Left ventricle myocardium superior (tissue), 1 donor: ENCODE measurements at places on chromosomes 1 and 21.

- DNase-seq: no peak
These were observed 157.3 kb downstream of the SLC30A10 start for GRCh38 chr1:219771080-219771479.

- DNase-seq: no peak
These were observed 675.0 kb downstream of the USP25 start for GRCh38 chr21:16404776-16405175.

DNA sequence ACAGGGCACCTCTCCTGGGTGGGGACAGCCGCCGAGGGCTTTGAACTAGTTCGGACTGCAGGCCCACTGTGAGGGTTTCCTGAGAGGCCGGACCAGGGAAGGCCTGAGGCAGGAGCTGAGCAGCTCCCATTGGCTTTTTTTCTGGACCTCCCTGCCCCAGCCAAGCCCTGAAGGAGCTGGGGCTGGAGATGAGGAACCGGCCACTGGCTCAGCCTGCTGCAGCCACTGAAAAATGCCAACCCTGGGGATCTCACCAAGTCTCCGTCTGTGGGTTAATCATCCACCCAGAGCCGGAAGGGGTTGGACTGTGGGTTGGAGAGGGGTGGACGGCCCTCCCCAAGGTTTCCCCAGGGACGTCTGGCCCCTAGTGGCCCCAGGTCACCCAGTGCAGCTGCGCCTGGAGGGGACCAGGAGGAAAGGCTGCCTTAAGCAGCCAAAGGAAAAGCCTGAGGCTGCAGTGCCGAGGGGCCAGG lies 2.5 kb downstream of the VWA1 start:
- no peak for DNase-seq

GRCh38 chr1:30516485-30516858 lies 206.9 kb downstream of the MATN1 start:
- no peak for DNase-seq

DNA sequence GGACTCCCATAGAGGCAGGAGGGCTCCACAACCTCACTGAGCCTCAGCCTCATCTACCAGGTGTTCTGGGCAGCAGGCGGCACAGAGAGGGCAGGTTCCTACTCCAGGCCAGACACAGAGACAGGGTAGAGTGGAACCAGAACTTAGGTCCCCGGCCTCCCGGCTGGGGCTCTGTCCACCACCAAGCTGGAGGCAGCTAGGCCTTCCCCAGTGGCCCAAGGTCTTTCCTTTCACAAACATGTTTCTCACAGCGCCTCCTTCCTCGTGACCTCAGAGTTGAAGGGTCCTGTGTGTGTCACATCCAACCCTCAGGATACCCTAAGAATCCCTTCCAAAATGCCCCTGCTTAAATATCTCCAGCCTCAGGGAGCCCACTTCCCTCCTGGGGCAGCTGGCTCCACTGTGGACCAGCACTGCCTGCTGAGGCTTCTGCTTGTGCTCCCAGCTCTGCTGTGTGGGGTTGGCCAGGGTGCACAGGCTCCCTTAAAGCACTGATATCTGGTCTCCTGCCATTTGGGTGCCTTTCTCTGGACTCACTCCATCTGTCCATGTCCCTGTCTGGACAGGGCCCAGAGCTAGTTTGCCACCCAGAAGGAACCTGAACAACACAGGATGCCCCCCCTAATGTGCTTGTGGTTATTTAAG lies 33.2 kb upstream of the MAGOH start:
- DNase-seq: no peak

DNA sequence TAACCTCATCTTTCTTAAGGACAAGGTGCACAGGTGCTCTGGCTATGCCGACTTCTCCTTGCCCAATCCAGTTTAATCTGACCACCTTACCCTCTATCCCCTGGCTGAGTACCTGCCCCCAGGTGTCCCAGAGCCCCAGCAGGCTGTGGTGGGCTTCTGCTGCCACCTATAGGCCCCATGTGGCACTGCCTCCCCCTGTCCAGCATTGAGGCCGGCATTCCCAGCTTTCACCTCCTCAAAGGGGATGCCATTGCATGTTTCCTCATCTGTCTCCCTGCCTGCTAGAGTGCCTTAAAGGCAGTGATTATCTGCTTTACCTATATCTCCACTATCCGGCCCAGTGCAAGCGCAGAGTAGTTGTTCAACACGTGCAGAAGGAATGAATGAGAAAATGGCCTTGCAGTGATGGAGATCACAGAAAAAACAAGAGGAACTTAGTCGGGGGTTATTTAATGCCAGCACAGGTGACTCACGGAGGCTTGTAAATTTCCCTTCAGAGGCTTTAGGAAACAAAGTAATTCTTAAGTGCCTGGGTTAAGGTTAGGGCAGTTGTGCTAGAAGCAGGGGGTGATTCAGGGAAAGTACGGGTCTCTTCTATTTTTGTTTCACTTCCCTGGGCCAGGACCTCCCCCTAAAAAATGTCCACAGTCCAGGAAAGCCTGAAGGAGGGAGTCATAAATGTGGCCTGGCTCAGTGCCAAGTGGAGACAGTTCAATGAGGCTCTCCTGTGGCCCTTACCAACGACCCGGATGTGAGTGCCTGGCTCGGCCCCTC lies 131.8 kb upstream of the NGF start:
- peak; percentile 56 for DNase-seq

DNA sequence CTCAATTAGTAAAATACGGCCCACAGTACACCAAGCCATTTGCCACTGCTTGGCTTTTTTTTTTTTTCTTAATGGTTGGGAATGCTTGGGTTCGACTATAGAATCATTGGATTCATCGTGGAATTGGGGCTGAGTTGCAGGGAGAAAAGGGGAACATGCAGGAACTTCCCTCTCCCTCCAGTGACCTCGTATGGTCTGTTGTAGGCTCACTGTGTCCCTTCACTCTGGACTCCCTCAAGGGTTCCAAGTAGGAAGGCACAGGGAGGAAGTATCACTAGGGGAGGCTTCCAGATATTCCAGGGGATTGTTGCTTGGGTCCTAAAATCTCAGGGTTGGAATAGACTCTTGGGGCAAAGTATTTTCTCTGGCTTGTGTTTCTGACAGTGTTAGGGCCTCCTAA lies 24.5 kb downstream of the PPFIA4 start:
- DNase-seq: no peak

- no peak for DNase-seq
These were observed 8.5 kb downstream of the GGPS1 start for GRCh38 chr1:235336903-235337302.

DNA sequence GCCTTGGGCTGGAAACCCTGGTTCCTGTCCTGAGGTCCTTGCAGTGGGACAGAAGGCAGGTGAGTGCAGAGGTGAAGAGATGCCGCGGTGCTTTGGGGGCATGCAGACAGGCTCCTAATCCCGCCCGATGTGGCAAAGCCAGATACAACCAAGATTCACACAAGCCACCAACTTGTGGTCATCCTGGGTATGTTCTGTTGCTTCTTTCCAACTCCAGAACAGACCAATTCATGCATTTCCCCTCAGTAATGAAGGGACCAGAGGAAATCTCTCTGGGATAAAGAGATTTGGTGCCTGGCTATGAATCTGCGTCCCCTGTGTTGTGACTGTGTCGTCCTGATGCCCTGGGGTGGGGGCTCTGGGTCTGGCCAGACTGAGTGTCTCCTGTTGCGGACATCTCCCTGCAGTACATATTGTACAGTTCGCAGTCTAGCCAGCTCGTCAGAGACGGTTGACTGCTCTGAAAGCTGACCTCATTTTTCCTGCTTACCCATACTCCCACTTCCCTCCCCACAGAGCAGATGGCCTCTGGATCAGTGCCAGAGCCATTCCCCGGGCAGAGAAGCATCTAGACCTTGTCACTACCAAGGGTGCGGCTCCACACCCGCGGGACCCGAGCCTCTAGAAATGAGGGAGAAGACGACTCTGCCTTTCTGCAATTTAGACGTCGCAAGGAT lies 216.3 kb downstream of the KIF26B start:
- peak; percentile 55 for DNase-seq

- DNase-seq: no peak
These were observed 367.4 kb downstream of the RPS6KC1 start for GRCh38 chr1:213418268-213419071.

DNA sequence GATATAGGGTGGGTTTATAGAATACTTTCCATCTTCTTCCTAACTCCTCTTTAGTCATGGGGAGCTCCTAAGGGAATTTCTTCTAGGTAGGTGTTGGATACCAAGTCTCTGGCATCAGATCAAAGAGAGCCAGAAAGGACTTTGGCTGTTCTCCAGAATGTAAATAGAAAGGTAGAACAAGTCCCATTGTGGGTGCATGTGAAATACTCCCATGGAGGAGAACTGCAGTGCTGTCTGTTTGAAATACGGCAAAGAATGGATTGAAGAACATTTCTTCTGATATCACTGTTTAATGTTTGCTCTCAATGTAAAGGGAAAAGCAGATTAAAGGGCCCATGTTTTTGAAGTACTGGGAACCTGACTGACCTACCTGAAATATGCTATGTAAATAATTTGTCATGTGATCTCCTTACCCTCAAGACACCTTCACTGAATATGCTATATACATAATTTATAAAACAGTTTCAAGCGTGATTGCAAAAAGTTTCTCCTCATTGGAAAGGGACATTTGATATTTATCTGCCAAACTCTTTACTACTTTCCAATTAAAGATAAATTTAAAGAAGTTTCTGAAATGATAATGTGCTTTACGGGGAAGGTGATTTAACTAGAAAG lies 65.9 kb downstream of the LAMC1 start:
- DNase-seq: no peak

GRCh38 chr21:44425307-44425894 lies 29.9 kb upstream of the LRRC3 start:
- DNase-seq: peak; percentile 20

GRCh38 chr21:33441489-33442477 lies 38.0 kb downstream of the TMEM50B start:
- DNase-seq: peak; percentile 55

DNA sequence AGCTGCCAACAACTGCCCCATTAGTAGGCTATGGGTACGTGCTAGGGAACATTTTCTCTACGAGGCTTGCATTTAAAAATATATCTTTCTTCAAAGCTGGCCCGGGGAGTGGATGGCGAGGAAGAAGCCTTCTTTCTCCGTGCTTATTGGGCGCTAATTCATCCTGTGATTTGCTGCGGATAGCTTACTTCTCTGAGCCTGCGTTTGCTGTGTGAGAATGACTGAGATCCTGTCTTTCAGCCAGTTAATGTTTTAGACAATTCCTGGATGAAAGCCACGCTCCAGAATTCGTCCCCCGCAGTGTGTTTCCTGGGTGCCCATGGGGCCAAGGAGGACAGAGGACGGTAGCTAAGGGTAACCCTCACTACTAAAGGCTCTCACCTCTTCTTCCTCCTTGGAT lies 57.8 kb upstream of the TARBP1 start:
- DNase-seq: no peak

DNA sequence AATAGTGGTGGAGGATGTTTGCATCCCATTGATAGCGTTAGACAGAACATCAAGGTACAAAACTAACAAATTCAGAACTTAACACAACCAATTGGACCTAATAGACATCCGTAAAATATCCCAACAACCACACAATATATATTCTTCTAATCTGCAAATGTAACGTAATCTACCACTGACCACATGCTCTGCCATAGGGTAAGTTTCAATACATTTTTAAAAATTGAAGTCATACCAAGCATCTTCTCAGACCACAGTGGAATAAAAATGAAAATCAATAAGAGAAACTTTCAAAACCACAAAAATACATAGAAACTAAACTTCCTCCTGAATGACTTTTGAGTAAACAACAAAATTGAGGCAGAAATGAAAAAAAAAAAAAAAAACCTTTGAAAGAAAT lies 1087.5 kb downstream of the KCNT2 start:
- no peak for DNase-seq

- DNase-seq: peak; percentile 26
These were observed 59.7 kb downstream of the SLX9 start for GRCh38 chr21:44999428-44999971.

DNA sequence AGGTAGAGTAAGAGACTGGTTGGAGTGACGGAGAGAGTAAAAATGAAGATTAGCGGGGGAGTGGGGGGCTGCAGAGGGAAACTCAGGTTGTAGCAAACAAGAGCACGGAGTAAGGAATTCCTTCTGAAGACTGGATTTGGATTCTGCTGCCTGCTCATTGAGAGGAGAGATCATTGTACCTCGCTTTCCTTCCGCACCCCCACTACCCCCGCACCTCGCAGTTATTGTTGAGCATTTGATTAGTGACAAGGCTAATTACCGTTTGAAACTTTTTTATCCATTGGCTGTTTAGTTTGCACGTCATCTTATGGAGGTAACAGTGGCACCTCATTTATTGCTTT lies 463 bp downstream of the PRPF3 start:
- no peak for DNase-seq

- DNase-seq: no peak
These were observed 22.2 kb upstream of the EPHB2 start for GRCh38 chr1:22688466-22688865.

DNA sequence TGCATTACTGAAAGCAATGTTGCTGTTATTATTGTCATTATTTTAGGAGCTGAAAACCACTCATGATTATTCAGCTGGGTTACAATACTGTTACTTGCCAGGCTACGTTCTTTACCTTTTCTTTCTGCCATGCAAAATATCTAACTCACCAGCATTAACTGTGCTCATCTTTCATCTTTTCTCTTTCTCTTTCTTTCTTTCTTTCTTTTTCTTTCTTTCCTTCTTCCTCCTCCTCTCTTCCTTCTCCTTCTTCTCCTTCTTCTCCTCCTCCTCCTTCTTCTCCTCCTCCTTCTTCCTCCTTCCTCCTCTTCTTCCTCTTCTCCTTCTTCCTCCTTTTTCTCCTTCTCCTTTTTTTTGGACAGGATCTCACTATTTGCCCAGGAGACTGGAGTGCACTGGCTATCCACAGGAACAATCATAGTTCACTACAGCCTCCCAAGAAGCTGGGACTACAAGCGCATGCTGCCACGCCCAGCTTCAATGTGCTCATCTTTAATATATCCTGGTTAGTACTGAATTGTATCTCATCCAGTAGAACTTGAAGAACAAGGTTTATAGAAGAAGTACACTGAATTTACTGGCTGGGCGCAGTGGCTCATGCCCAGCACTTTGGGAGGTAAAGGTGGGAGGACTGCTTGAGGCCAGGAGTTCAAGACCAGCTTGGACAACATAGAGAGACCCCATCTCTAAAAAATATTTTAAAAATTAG lies 6.9 kb upstream of the ZMYM4 start:
- DNase-seq: no peak

GRCh38 chr1:152166966-152167365 lies 7.9 kb upstream of the RPTN start:
- DNase-seq: no peak

DNA sequence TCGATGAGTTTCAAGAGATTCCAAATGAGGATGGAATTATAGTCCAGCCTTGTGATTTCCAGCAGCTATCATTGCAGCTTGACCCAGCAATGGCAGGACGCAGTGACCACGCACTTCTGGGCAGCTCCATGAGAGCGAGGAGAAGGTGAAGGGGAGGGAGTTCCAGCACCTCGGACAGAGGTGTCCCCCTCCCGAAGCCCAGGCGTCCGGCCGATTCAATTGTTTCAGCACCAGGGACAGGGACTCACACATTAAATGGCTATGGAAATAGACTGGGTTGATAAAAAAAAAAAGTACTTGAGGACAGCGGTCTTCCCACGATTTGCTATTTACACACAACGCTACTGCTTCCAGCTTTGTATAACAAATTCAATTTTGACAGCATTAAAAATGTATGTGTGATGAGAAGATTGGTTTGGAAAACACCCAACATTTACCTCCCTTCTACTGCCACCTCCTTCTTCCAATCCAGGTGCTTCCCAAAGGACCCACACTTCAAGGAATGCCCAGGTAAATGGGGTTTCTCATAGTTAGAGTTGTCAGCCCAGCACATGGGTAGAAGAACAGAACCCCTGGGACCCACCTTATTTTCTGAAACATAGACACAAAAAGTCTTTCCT lies 71.8 kb downstream of the DISP3 start:
- DNase-seq: peak; percentile 59

GRCh38 chr21:34668803-34669148 lies at the start of gene CLIC6:
Gene CLIC6, plus strand, starts transcription at chr21:34668994. Its CDS starts 395 bp downstream, at chr21:34669389.
- peak; percentile 54 for DNase-seq

GRCh38 chr1:7687411-7687810 lies 83.7 kb upstream of the VAMP3 start:
- no peak for DNase-seq
